CD4-positive, alpha-beta memory T cell (primary cell): ENCODE measurements at places on chromosomes 1 and 21. TPM values are rescaled to one million over a fixed set of nuclear protein-coding genes. Genes with fewer than 3 reads are reported as not detected.

TENT5C gene
- total RNA-seq, result 13.9 TPM

DHCR24 gene
- 7.6 TPM for total RNA-seq

BPNT1 gene
- 14.1 TPM for total RNA-seq

SPATA1 gene
- 1.7 TPM for total RNA-seq

UBL4B gene
- not detected for total RNA-seq

DNAJC28 gene
- total RNA-seq, result 1.6 TPM
